ENCODE measurements at places on chromosomes 6 and 20.

DNA sequence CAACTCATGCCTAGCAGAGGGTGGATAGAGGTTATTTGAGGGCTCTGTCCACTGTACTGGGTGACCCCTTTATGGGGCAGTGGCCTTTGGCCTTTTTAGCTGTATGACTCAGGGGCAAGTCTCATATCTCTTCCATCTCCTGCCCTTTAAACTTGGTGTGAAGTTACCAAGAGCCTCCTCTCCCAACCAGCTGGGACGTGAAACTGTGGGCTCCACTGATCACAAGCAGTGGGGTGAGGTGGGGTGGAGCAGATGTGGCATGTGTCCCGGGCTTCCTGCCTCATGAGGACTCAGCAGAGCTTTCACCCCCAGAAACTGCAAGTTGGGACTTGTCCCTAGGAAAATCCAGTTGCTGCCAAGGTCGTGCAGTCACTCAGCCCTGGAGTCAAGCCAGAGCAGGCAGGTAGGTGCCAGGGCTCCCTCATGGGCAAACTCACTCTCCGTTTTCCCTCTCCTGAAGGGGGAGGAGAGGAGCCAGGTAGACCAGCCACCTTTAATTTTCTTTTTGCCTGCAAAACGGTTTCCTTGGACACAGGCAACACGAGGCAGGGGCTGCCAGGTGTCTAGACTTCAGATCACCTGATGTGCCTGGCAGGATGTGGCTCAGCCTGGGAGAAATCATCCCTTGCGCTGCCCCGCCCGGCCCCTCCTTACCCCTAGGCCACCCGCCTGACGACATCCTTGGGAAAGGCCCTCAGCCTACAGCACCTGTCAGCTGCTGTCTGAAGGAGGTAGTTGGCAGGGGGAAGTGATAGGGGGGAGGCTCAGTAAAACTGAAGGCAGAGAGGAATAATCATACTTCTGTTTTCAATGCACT is 4.0 kb downstream of the CDKN1A start:
- DNase-seq, result no peak

GRCh38 chr6:82270881-82271635 is 23.5 kb upstream of the IBTK start:
- peak; percentile 43 for DNase-seq

- DNase-seq, result peak; percentile 72
These were observed 180.0 kb downstream of the TBXT start for GRCh38 chr6:165987483-165988301.

GRCh38 chr20:32971703-32972161 is 32.5 kb downstream of the SUN5 start:
- no peak for DNase-seq

GRCh38 chr6:36216559-36216958 is 20.0 kb downstream of the BRPF3 start:
- DNase-seq, result peak; percentile 32

DNA sequence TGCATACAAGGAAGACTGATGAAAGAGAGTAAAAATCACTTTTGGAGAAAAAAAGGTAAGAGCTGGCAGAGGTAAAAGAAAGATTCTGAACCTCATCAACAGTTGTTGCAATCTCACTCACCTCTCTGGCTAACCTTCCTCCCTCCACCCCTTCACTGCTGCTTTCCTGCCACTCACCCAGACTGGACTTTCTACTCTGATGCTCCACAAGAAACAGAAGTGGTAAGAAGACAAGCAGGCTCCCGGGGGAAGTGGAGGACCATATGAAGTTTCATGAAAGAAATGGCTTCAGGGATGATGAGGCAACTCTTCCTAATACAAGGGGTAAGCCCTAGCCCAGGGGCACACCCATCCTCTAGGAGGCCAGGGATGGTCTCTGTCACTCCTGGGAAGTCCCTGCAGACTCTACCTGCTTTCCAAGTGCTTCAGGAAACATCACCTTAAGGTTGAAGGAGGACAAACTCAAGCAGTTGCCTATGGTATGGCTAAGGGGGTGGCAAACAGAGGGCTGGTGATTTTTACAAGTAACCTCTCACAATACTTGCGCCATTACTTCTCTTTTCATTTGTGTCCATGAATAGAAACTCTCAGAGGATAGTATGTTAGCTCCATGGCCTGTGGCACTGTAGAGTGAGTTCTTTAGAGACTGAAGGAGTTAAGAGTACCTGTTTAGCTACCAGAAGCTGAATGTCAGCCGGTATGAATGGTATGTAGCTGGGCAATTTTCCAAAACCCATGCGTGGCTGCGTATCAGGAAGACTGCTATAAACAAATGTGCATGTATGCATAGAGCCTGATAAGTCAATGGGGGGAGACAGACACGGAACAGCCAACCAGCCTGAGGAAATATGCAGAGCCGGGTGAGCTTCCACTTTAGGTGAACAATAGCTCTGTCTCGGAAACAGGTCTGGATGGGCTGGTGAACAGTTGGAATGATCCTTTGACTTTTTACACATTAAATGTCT is 112.0 kb downstream of the BACH2 start:
- peak; percentile 41 for DNase-seq

- DNase-seq, result no peak
These were observed 52.4 kb downstream of the RRBP1 start for GRCh38 chr20:17629678-17630089.

DNA sequence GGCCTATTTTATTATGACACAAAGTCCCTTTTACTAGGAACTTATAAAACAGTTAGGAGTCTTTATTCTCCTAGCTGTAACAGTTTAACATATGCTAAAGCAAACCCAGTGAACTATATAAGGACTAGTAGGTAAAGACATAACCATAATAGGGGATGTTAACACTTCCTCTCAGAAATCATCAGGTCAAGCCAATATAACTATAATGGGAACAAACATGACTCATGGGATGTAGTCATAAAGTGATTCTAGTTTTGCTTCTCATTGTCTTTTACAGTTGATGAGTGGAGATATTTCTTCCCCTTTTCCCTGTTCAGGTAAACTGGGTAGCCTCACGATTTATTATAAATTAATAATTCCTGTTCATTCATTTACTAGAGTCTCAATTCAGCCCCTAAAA is 9.7 kb downstream of the PTCHD4 start:
- no peak for DNase-seq

GRCh38 chr6:33589731-33590530 is 9.9 kb upstream of the BAK1 start:
- DNase-seq, result peak; percentile 49

DNA sequence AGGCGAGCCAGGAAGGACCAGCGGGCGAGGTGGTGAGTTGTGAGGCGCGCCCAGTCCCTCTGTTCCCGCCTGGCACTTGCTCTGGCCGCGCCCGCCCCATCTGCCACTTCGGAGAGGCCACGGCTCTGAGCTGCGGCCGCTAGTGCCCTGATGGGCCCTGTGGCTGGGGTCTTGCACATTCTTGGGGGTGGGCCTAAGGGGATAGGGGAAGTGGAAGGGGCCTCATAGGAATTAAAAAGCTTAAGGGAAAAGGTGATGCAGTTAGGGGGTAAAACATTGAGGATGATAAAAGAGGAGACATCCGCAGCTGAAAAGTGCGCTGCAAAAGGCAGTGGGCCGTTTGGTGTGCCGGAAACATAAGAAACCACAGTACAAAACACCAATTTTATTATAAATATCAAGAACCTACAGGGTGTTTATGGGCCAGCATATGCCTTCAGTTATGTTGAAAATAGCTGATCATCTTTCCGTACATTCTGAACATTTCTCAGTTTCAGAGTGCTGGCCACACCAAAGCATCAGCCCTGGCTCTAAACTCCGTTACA is 1.1 kb upstream of the PSMB8 start:
- no peak for DNase-seq

- DNase-seq, result no peak
These were observed 116.2 kb downstream of the RTN4IP1 start for GRCh38 chr6:106512968-106513574.

DNA sequence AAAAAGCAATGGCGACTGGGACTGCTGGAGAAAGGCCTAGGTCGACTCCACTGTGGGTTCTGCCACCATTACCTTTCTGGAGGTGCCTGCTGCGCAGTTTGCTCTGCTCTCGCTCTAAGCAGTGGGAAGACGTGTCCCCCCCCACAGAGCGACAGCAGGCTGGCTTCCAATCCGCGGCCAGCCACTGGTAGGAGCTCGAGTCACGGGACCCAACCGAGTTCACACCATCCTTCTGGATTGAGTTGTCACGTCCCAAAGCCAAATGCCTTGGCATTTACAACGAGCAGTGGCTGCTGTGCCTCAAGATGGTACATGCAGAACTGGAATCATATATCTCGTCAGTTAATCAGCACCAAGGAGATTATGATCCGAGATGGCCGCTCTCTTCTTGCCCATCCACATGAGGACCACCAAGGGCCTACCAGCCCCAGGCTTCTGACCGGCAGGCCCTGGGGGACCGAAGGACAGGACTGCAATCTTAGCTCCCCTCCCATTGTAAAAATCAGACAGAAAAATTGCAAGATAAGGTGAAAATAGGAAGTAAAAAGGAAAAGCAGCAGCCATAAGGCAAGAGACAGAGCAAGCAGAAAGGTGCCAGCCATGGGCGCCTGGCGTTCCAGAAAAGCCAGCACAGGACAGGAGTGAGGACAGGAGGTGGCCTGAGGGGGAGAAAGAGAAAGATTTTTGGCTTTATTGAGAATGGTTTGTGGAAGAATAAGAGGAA is 74.4 kb downstream of the TRAM2 start:
- no peak for DNase-seq

- DNase-seq, result peak; percentile 26
These were observed 49.1 kb downstream of the MAP3K7 start for GRCh38 chr6:90537723-90538258.

DNA sequence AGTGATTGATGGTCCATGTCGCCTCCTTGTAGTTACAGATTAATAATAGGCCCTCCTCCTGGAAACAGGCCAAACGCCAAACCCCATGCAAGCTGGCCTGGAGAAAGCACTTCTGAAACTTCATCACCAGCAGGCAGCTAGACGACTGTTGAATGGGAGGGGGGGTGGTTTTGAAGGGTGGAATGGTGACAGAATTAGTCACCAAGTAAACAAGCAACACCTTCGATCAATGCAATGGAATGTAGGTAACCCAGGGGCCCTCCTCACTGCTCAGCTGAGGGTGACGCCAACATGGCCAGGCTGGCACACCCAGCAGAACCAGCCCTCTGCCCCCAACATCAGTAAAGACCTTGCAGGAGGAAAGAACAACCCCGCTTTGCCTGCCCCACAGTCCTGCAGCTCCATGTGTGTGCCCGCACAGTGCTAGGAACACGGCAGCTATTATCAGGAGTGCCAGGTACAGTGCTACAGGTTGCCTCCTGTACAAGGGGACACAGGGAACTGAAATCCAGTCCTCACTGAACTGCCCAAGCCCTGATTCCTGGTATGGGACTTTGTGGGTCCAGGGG is 2.7 kb downstream of the BCAS1 start:
- DNase-seq, result peak; percentile 48

- DNase-seq, result no peak
These were observed 14.6 kb downstream of the TSPYL4 start for GRCh38 chr6:116239256-116239655.

- peak; percentile 54 for DNase-seq
These were observed 679 bp upstream of the RING1 start for GRCh38 chr6:33207552-33208090.

DNA sequence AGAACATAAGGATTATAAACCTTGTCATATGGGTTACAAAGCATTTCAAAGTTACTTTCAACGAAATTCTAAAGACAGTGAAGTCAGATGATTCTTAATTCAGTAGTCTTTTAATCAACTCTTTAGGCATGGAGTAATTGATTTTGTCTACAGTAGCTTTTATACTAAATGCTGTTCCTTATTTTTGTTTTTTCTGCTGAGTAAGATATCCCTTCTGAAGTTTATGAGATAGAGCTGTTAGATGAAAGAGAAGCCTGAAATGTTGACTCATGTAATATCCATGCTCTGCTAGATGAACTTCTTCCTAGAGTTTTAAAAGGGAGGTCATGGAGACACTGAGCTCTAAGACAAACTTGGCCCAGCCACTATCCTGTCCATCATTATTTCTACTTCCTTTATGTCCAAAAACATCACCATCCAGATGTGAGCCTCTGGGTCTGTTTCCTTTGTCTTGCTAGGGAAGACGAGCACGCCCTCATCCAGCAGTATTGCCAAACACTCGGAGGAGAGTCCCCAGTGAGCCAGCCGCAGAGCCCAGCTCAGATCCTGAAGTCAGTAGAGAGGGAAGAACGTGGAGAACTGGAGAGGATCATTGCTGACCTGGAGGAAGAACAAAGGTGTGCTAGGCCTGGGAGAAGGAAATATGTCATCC is 550.3 kb downstream of the UTRN start:
- no peak for DNase-seq

- no peak for DNase-seq
These were observed 1.0 kb upstream of the YTHDF1 start for GRCh38 chr20:63216849-63217471.

DNA sequence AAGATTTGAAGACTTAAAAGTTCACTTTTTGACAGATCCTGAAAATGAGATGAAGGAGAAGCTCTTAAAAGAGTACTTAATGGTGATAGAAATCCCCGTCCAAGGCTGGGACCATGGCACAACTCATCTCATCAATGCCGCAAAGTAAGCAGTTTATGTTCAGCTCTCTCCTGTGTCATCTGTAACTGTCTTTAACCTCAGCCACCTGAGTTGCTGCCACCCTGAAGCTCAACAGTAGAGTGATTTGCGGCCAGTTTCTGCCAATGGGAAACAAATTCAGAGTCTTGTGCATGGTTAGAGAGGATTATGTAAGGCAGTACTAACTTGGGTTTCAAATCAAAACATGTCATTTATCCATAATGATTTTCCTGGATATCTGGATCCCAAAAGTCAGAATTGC is 10.1 kb downstream of the TNFAIP3 start:
- no peak for DNase-seq

DNA sequence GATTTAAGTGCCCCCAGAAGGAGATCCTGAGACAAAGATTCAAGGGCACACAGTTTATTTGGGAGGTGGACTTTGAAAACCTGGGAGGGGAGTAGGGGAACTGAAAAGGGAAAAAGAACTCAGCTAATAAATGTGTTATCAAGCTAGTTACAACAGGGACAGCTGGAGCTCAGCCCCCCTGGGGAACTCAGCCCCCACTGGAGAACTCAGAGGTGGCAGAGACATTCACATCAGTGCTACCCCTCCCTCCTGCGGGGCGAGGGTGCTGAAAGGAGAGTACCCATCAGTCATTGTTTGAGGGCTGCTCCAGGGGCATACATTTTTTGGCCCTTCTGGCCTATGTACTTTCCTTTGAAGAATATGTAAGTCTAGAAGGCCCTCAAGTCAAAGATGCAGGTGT is 101.4 kb downstream of the LRFN2 start:
- DNase-seq, result no peak

GRCh38 chr6:168047841-168048723 is 30.9 kb downstream of the FRMD1 start:
- no peak for DNase-seq

DNA sequence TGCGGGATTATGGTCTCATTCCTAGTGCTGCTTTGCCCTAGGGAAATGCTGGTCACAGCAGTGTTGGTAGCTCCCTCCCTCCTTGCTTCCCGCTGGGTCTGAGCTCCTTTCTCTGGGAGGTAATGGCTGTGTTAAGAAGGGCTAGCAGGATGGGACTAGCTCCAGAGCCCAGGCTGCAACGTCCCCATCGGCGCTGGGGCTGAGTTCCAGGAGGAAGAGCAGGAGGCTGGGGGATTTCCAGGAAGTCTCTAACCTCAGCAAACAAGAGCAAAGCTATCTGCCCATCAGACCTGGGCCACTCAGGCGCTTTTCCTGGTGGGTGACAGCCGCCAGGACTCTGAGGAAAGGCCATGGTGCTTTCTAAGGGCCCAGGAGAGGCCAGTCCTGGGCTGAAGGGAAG is 174.2 kb downstream of the DLL1 start:
- no peak for DNase-seq

GRCh38 chr6:123000244-123000770 is 4.3 kb downstream of the CLVS2 start:
- no peak for DNase-seq

Data from fibroblast of skin of scalp (primary cell).